Mesendoderm (in vitro differentiated cells): ENCODE measurements at places on chromosomes 13 and 19.

DNA sequence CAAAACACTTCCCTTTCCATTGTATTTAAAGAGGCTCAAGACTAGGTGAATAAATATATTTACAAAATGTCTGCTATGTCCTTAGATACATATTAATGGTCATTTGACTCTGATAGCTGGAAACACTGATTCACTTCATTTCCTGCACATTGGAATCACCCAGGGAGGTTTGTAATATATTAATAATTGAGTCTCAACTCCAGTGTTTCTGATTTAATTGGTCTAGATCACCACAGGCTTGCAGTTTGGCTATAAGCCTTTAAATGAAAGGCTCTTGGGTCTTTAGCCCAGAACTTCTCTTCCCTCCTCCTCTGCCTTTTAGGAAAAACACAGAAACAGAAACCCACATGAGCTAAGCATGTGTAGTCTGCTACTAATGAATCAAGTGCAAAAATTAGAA lies 378.0 kb downstream of the TBC1D4 start:
- DNase-seq = no peak
- peaks cover 2% of the 10 kb centered on the region for H3K4me1 ChIP-seq
- no peak overlapping the region for H3K27ac ChIP-seq

GRCh38 chr19:47507924-47508553 lies 6.8 kb downstream of the NAPA start:
- no peak overlapping the region for H3K4me3 ChIP-seq
- H3K27me3 ChIP-seq = no peaks in the 10 kb centered on the region
- H3K27ac ChIP-seq = no peak overlapping the region
- peak; percentile 32 for DNase-seq

DNA sequence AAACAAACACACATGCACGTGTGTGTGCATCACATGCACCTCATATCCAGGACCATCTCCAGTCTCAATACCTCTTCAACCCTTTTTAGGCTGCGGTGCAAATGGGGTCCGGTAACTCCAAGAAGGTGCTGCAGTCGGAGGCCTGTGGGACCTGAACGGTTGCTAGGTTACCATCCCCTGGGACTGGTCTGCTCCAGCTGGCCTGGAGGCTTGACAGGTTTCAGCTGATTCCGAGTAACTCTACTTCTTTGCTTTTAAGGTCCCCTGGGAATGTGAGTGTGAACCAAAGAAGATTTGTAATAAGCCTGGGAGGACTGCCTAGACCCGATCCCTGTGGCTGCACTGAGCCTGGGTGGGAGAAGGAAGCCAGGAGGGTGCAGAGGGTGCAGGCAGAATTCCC lies 117.5 kb downstream of the CCNA1 start:
- no peaks in the 10 kb centered on the region for H3K36me3 ChIP-seq
- DNase-seq = no peak
- H3K27me3 ChIP-seq = no peaks in the 10 kb centered on the region
- no peaks in the 10 kb centered on the region for H3K4me1 ChIP-seq
- H3K27ac ChIP-seq = no peak overlapping the region

GRCh38 chr19:40089462-40089861 lies 1.3 kb downstream of the ZNF780A start:
- H3K4me1 ChIP-seq = peaks cover 1% of the 10 kb centered on the region
- no peak overlapping the region for H3K27ac ChIP-seq
- no peaks in the 10 kb centered on the region for H3K27me3 ChIP-seq

GRCh38 chr13:107712145-107712860 lies 503.0 kb downstream of the LIG4 start:
- H3K27ac ChIP-seq = no peak overlapping the region
- H3K4me3 ChIP-seq = no peak overlapping the region
- H3K4me1 ChIP-seq = peaks cover 9% of the 10 kb centered on the region
- DNase-seq = no peak

DNA sequence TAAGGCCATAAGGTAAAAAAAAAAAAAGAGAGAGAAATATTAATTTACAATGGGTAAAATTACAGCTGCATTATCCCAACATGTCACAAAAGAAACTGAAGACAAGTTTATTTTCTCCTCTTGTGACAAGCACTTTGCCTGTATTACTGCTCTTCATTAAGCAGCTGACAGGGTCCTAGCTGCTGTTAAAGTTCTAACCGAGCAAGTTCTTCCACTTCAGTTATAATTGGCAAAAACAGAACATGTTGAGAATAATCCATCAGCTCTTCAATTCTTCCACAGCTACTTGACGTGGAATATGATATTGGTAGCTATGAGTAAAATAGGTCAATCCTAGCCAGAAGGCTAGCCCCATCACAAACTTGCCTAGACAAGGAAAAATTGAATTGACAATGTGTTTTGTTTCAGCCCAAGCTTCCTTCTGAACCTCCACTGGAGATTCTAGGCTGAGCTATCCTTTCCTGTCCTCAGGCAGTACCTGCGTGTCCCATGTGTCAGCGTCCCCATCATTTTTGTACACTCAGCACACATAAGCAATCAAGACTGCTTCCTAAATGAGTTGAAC lies 32.2 kb upstream of the DOCK9 start:
- H3K27ac ChIP-seq = no peak overlapping the region
- no peaks in the 10 kb centered on the region for H3K27me3 ChIP-seq
- no peak for DNase-seq
- H3K36me3 ChIP-seq = no peaks in the 10 kb centered on the region
- no peak overlapping the region for H3K4me3 ChIP-seq
- no peaks in the 10 kb centered on the region for H3K4me1 ChIP-seq

DNA sequence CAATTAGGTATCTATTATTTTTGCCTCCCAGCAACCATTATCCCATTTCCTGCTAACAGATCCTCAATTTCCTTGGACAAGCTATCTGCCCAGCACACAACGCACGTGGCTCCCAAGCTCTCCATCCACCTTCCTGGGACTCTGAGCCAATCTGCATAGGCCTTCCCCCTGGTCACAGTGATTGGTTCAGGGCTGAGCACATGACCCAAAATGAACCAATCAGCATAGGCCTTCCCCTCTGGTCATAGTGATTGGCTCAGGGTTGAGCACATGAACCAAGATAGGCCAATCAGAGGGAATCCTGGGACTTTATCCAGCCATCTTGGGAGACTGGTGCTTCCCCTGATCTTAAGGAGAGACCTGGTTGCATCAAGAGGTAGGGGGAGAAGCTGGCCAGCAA lies 5.8 kb downstream of the CPAMD8 start:
- H3K27ac ChIP-seq = no peak overlapping the region
- H3K4me1 ChIP-seq = no peaks in the 10 kb centered on the region
- no peak overlapping the region for H3K4me3 ChIP-seq
- peak; percentile 55 for DNase-seq
- H3K27me3 ChIP-seq = no peaks in the 10 kb centered on the region
- no peaks in the 10 kb centered on the region for H3K36me3 ChIP-seq

DNA sequence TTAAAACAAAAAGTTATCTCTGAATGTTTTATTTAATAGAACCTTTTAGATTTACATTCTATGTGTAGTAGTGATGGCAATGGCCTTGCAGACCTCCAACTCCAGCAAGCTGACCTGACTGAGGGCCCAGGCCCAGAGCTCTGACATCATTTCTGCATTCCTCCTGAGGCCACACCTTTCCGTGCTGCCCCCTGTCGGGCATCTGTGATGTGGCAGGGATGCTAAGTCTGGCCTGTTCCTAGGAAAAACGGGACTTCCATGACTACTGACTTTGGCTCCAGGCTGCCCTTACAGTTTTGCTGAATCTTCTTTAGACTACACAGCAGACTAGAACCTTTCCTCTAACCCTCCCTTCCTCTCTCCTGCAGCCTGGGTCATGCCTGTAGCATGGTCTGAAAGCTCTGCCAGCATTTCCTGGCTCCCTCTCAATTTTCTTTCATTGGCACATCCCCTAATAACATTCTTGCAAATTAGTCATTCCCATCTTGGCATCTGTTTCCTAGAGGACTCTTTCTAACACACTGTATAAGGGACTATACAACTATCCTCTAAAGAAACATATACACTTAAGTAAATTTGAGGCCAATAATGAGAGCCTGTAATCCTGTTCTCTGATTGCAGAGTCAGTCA lies 249.1 kb downstream of the GPC5 start:
- no peaks in the 10 kb centered on the region for H3K36me3 ChIP-seq
- no peaks in the 10 kb centered on the region for H3K4me1 ChIP-seq
- H3K27ac ChIP-seq = no peak overlapping the region
- H3K4me3 ChIP-seq = no peak overlapping the region
- no peaks in the 10 kb centered on the region for H3K27me3 ChIP-seq

DNA sequence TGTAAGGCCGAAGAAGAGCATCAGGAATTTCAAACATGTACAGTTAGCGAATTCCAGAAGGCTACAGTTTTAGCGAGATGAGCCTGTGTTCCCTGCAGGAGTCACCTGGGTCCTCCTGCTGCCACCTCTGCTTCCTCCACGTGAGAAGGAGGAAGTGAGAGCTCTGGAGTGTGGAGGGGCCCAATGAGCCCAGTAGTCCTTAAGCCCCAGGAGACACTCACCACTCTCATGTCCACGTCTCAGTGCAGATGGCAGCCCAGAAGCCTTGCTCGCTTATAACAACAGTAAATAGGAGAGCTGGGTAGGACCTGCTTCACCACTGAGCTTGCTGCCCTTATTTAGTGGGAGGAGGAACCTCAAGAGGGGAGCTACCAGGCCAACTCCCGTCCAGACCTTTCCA lies 44.3 kb downstream of the SERP2 start:
- peak; percentile 42 for DNase-seq
- H3K4me3 ChIP-seq = no peak overlapping the region
- no peak overlapping the region for H3K27ac ChIP-seq
- no peaks in the 10 kb centered on the region for H3K27me3 ChIP-seq
- no peaks in the 10 kb centered on the region for H3K36me3 ChIP-seq
- peaks cover 10% of the 10 kb centered on the region for H3K4me1 ChIP-seq

DNA sequence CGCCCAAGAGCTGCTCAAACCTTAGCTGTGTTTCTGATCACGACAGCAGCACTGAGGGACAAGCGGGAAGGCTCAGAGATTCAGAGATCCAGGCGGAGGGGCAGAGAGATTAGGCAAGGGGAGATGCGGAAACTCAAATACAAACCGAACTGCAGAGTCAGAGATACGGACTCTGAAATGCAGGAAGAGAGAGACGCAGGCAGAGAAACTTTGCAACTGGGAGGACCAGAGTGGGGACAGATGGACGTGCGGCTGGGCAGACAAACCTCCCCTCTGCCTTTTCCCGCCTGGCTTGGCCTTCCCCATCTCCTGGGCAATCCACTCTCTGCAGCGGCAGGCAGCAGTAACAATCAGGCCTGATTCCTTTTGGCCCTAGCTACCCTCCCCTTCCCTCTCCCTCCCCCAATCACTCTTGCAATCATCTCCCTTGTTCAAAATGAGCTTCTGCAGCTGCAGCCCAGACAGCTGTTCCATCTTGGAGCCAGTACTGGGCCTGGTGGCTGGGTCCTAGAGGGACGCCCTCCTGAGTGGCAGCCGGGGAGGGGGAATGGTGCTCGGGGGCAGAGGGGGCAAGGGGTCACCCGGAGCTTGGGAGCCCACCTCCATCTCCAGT lies 29.7 kb downstream of the OLFM2 start:
- H3K27me3 ChIP-seq = no peaks in the 10 kb centered on the region
- H3K36me3 ChIP-seq = no peaks in the 10 kb centered on the region
- H3K4me3 ChIP-seq = no peak overlapping the region
- DNase-seq = peak; percentile 39

- no peak overlapping the region for H3K4me3 ChIP-seq
- no peak overlapping the region for H3K27ac ChIP-seq
- H3K27me3 ChIP-seq = no peaks in the 10 kb centered on the region
- no peaks in the 10 kb centered on the region for H3K4me1 ChIP-seq
Measured at GRCh38 chr19:17121736-17122293, 46.2 kb downstream of the MYO9B start.

- H3K4me3 ChIP-seq = no peak overlapping the region
- H3K4me1 ChIP-seq = no peaks in the 10 kb centered on the region
- no peak for DNase-seq
- H3K27ac ChIP-seq = no peak overlapping the region
- no peaks in the 10 kb centered on the region for H3K27me3 ChIP-seq
Measured at GRCh38 chr13:113945857-113946408, 27.9 kb downstream of the C13orf46 start.

GRCh38 chr13:48818495-48819356 lies 157.0 kb upstream of the FNDC3A start:
- H3K27ac ChIP-seq = no peak overlapping the region
- DNase-seq = peak; percentile 18
- no peaks in the 10 kb centered on the region for H3K4me1 ChIP-seq

DNA sequence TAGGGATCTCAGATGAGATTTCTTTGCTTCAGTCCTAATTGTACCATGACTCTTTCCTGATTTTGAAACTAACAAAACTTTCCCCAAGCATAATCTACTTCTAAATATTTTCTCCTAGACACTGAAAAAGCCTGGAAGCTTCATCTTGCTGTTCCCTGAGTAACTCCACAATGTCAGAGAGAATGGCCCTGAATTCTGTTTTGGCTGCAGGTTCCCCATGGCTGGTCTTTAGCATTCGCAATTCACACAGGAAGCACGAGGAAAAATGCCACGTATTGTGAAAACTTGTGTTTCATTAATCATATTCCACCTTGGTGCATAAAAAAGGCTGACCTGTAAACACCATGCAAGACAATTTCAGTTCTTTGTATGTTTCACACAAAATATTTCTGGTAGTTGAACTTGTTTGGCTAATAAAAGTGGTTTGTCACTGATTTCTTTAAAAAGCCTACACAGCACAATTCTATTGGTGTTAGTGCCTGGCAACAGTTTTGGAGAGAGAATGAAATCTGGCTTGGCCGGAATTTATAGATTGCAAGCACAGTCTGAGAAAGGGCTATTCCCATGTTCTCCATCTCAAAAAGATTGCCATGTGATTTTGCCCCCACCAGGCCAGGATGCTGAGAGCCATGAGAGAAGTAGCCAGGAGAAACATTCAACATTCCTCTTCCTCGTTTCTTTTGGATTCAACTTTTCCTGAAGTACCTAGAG lies 367.1 kb downstream of the NDFIP2 start:
- H3K36me3 ChIP-seq = no peaks in the 10 kb centered on the region

GRCh38 chr19:44576843-44577565 lies 36.4 kb upstream of the IGSF23 start:
- no peak overlapping the region for H3K27ac ChIP-seq
- no peaks in the 10 kb centered on the region for H3K36me3 ChIP-seq
- no peaks in the 10 kb centered on the region for H3K4me1 ChIP-seq
- DNase-seq = peak; percentile 75
- H3K4me3 ChIP-seq = no peak overlapping the region

DNA sequence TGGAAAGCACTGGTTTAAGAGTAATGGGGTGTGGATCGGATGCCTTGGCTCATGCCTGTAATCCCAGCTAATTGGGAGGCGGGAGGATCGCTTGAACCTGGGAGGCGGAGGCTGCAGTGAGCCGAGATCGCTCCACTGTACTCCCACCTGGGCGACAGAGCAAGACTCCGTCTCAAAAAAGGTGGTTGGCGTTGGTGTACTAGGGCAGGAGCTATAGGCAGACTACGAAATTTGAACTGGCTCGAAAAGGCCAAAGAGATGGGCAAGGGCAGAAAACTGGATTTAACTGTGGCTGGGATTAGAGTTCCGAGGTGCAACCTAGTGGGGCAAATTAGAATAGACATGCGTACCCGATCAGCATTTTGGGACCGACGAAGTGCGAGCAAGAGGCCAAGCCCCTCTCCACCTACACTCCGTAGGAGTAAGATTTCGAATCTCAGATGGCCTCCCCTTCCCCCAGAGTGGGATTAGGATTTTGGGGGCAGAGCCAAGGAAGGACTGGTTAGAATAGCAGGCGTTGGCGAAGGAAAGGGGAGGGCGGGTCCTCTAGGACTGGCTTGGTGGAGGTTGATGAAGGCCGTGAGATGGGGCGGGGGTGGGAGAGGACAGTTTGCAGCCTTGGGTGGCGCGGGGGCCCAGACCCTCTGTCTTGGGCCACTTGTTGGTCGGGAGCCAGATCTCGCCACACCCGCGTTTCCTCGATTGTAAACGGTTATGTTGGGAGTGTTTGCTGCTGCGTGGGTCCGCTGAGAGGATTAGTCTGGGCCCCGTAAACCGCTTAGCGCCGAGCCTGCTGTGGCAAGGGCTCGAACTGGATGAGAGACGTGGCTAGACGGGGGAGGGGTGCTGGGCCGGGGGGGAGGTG lies 2.0 kb upstream of the INAFM1 start:
- peaks cover 3% of the 10 kb centered on the region for H3K36me3 ChIP-seq
- no peaks in the 10 kb centered on the region for H3K27me3 ChIP-seq
- peak overlapping the region; percentile 23 for H3K4me3 ChIP-seq
- H3K4me1 ChIP-seq = peaks cover 5% of the 10 kb centered on the region
